ENCODE measurements at places on chromosomes 3 and 15.

GRCh38 chr3:42605546-42606173 lies 5.2 kb downstream of the NKTR start:
- DNase-seq: no peak

- DNase-seq: no peak
These were observed 412 bp downstream of the SLC51A start for GRCh38 chr3:196216681-196217211.

DNA sequence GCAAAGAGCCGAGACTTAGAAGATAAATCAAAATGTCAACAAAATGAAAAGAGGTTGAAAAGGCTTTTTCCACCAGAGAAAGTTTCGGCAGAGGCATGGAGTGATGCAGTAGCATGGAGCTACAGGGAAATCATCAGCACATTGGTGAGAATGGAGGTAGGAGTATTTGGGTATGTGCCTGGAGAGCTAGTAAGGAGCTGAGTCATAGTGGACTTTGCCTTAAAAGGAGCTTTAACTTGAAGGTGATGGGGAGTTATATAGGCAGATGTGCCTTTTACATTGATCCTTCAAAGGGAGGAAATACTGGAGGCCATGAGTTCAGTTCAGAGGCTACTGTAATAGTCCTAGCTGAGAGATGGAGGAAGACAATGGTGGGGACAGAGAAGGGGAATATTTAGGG lies 44.3 kb downstream of the IL5RA start:
- DNase-seq: no peak

- DNase-seq: peak; percentile 15
These were observed 28.9 kb downstream of the TPM1 start for GRCh38 chr15:63071288-63071909.

GRCh38 chr15:33124279-33124678 lies 70.2 kb downstream of the FMN1 start:
- no peak for DNase-seq

GRCh38 chr3:52193065-52193464 lies 4.9 kb upstream of the ALAS1 start:
- peak; percentile 58 for DNase-seq

DNA sequence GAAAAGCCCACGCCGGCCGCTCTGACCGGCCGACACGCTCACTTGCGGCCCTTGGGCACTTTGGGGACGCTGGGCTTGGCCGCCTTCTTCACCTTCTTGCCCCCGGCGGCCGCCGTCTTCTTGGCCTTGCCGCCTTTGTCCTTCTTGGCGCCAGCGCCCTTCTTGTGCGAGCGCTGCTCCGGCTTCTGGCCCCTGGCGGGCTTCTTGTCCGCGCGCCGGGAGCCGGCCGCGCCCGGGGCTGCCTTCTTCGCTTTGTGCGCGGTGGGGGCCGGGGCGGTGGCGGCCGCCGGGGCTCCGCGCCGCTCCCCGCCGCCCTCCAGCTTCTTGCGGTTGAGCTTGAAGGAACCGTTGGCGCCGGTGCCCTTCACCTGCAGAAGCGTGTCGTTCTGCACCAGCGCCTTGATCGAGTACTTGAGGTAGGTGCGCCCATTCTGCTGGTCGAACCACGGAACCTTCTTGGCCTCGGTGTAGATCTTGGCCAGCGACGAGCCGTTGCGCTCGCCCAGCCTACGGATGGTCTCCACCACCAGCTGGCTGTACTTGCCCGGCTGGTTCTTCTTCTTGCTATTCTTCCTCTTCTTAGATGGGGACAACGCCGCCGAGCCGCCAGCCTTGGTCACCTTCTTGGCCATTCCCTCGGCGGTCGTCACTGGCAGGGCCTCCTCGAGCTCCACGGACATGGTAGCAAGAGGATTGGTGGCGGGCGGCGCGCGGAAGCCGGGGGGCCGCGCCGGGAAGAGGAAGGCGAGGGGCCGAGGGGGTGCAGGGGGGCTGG lies 36.7 kb downstream of the HMCES start:
- peak; percentile 13 for DNase-seq

DNA sequence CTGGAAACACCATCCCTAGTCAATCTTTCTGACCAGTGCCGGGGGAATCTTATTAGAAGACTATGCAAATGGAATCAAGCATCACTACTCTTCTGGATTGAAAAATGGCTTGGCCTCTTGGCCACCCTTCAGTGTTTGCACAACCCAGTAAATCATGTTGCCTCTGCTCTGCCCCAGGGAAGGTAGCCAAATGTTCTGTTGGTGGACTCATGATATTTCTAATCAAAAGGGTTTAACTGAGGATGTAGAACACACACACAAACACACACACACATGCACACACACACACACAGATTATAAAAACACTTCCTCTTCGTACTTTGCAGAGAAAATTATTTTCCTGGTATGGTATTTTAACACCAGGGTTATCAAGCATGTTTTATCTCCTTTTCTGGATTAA lies 7.9 kb downstream of the RBP2 start:
- DNase-seq: no peak

DNA sequence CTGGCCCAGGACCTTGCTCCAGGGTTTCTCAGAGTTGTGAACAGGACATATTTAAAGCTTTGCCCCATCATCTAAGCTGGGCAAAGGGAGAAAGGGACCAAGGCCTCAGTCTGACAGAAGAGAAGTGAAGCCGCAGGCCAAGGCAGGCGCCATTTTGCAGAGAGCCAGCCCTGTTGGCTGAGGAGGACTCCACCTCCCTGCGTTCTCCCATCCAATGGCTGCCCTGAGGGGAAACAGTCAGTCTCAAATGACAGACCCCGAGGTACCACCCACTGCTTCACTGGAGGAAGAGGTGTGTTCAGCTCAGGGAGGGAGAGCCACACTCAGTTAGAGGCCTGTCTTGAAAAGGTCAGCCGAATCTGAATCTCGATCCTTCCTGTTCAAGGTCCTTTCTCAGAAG lies 86.1 kb downstream of the ADAMTS17 start:
- DNase-seq: no peak

GRCh38 chr15:67039384-67040075 lies 25.9 kb upstream of the SMAD3 start:
- no peak for DNase-seq

DNA sequence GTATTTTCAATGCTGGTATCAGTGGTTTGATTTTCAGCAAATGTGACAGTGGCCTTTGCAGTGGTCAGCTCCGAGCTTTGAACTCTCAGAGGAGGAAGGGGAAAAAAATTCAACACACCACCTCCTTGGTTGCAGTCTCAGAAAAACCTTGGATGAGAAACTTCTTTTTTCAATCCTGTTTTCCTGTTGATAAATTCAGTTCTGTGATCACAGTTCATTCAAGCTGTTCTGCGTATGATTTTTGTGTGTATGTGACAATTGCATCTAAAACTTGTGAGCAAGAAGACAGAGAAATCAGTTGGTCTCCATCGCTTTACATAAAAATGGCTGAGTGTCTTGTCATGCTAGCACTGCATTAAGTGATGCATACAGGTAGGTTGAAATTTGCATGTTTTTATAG lies 19.2 kb downstream of the ZBTB38 start:
- DNase-seq: no peak

DNA sequence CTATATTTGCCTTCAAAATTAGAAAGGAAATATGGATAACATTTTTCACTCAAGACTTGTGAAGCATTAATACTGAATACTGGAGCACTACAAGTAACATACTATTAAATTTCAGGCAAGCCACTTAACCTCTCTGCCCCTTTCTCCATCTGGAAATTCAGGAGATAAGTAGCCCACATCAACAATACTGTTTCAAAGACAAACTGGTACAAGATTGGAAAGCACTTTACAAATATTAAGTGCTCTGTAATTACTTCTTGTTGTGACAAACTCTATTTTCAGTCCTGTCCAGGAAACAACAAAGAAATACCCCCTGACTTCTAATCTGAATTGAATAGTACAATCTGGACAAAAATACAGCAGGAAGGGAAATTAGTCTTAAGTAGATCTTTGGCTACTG lies 49.3 kb downstream of the TMEM212 start:
- no peak for DNase-seq

- DNase-seq: no peak
These were observed 29.4 kb downstream of the ZXDC start for GRCh38 chr3:126446301-126446700.

- no peak for DNase-seq
These were observed 61.9 kb downstream of the VGLL3 start for GRCh38 chr3:86929046-86929445.

DNA sequence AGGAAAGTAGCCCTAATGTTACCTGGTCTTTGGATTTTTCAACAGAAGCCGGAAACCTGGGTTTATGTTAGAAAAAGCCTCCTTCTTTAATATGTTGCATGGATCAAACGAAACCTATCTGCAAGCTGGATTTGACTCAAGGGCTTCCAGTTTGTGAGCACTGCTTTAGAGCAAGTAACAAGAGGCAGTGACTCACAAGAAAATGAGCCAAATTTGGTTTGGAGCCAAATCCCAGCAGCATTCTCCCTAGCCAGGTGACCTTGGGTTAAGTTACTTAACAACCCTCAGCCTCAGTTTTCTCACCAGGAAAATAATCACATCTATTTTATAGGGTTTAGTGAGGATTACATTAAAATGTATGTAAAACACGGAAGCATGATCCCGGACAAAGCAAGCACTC lies 215.2 kb upstream of the PRICKLE2 start:
- DNase-seq: peak; percentile 90

DNA sequence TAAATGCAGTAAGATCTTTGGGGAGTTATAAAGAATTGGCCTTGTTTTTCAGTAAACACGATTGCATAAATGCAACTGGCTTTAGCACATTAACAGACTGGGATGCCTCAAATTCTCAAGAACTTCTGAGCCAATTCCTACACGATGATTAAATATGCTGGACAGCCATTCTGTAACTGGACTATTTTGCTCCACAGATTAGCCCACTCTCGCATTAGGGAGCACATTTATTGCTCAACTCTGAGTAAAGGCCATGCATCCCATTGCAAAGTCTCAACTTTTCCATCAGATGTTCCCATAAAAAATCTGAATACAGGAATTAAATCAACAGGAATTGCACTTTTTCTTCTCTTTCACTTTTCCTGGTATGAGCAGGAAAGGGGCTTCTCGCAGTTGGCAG lies 66.7 kb upstream of the PRICKLE2 start:
- DNase-seq: peak; percentile 15

DNA sequence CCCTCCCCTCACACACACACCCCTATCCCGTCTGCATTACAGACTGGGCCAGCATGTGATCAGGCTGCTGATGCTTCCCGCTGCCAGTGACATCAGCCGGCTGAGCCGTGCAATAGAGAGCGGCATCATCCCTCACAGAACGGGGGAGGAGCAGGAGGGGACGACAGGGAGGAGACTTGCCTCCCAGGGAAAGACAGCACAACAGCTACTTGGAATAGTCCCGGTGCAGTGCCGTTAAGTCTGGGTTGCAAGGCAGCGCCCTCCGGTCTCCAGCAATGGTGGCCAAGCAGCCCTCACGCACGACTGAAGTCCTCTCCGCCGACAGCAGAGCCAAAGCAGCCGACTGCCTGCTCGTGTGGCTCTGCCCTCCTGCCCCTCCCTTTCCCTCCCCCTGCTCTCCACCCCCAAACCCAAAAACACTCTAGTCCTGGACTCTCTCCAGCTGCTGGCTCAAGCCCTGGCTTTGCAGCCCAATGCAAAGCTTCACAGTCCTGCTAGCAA lies 31.5 kb upstream of the RPS17 start:
- DNase-seq: peak; percentile 57

DNA sequence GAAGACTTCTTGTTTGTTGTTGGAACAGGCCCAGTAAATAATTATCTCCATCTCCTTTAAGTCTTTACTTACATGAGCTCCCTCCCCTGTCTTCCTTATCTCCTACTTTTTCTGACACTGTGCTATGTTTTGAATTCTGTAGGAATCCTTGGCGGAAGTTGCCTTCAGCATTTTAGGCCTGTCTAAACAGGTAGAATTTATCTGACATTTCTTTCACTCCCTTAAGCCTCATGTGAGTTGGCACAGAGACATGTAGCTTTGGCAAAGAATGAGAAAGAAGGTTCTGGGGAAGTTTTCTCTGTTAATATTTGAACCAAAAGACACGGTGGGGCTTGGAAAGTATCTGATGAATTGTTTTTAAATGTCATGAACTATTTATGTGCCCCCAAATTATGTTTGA lies 8.1 kb downstream of the MCTP2 start:
- DNase-seq: no peak

- no peak for DNase-seq
These were observed at the start of gene SLC7A14 for GRCh38 chr3:170585937-170586310. Gene SLC7A14, minus strand, starts transcription at chr3:170586075. Its CDS starts 59,139 bp downstream, at chr3:170526936.

GRCh38 chr3:168398371-168399025 lies 302.8 kb upstream of the GOLIM4 start:
- DNase-seq: no peak

DNA sequence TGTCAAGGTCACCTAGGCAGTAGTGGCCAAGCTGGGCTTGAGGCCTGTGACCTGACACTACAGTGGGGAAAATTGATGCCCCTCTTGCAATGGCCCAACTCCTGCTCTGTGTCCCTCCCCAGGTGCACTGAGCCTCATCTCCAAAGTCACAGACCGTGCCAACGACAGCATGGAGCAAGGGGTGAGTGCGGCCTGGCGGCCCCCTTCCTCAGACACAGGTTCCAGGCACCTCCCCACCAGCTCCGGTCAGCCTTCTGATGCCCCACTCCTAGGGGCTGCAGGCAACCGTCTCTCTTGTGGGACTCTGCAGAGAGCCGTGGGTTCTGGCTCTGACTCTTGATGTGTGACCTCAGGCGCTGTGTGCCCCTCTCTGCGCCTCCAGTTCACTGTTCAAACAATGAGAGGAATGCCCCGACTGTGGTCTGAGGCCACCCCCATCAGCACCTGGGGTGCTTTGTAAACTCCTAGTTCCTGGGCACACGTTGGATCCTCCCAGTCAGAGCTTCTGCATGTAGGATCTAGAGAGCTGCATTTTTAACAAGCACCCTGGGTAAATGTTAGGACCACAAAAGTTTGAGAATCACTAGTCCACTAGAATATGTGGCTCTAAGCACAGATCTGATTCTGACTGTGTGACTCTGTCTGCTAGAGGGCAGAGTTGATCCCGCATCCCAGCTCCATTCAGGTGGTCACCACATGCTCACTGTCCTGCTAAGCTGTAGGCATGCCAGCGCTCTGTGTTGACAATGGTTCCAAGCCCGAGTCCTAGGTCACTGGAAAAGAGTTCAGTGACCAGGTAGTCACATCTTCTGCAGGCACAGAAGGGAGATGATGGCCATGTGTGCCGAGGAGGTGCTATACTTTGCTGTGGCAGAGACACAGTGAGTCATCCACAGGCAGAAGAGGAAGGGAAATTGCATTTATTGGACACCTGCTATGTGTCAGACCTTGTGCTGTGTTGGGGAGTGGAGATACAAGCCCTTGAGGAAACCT lies 46.2 kb upstream of the NR2C2 start:
- DNase-seq: no peak

DNA sequence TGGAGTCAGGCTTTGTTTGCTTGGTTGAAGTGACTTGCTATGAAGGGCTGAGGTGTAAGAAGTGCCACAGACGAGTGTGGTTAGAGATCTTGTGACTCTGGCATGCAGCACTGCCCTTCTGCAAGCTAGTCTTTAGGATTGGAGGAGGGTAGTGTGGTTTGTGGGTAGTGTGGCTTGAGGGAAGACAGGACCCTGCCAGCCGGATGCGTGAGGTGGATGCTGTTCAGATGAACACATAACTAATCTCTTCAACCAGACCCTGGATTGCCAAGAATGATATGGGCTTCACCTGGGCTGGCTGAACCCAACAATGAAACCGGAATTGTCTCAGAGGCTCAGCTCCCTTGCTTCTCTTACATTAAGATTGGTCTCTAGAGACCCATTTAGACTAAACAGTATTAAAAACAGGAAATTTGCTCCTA lies 32.7 kb downstream of the STARD9 start:
- no peak for DNase-seq

GRCh38 chr3:82839871-82840270 lies 1078.4 kb upstream of the GBE1 start:
- no peak for DNase-seq

- no peak for DNase-seq
These were observed 174.9 kb downstream of the CADPS start for GRCh38 chr3:62700357-62700756.

- no peak for DNase-seq
These were observed 412.7 kb downstream of the CNTN4 start for GRCh38 chr3:2511356-2511755.

Data from ACHN (cell line).